Karpas-422 (cell line): ENCODE measurements at places on chromosomes 1 and 21. TPM values are rescaled to one million over a fixed set of nuclear protein-coding genes. Genes with fewer than 3 reads are reported as not detected.

DCDC2B gene
- total RNA-seq = not detected in 2 replicates

CAPN8 gene
- not detected in 2 replicates for total RNA-seq

CDA gene
- total RNA-seq = not detected in 2 replicates

CCDC181 gene
- not detected in 2 replicates for total RNA-seq

CYP4X1 gene
- not detected in 2 replicates for total RNA-seq

XKR8 gene
- 2.0 and 4.6 TPM in 2 replicates for total RNA-seq

BACE2 gene
- total RNA-seq = not detected in 2 replicates

TACSTD2 gene
- total RNA-seq = not detected in 2 replicates
